NCI-H524 (cell line): ENCODE measurements at places on chromosomes 7 and 10.

DNA sequence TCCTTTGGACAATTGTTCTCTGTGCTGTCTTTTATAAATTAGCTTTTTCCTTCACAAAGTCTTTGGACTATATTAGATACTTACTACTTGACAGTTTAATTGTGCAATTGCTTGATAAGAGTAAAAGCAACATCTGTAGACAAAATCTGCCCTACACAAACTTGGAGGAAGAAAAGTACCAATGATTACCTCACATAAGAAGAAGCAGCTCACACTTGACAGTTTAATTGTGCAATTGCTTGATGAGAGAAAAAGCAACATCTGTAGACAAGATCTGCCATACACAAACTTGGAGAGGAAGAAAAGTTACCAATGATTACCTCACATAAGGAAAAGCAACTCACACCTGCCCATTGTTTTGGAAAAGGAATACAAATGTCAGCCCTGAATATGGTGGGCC is 17.1 kb upstream of the SCIN start:
- no peak for DNase-seq

DNA sequence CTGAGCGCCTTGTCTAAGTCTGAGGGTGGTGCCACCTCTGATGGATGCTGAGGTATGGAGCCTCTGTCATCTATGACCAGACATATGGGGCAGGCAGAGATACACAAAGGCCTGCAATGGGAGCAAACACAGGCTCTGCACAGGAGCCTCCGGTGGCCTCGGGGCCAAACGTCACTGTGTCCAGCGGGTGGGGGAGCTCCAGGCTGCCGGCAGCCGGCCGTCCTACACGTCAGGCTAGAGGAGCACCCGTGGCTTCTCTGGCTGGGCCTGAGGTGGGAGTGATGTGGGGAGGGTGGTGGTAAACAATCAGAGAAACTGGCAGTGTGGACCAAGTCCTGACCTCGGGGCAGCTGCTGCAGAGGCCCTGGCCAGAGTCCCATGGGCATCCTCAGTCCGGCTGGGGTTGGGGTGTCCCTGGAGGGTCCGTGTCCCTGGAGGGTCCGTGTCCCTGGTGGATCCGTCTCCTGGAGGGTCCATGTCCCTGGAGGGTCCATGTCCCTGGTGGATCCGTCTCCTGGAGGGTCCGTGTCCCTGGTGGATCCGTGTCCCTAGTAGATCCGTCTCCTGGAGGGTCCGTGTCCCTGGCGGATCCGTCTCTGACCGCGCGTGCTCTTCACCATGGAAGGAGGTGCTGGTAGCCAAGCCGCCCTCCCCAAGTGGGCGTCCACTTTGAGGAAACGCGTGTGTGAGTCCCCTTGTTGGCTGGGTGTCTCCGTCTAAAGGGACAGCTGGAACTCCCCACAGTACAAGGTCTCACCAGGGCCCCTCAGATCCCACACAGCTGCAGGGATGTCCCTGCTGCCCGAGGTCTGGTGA is 24.2 kb upstream of the FAM20C start:
- DNase-seq, result no peak

- DNase-seq, result no peak
Measured at GRCh38 chr10:24174014-24174413, 34.9 kb upstream of the KIAA1217 start.

- no peak for DNase-seq
Measured at GRCh38 chr7:156360835-156361234, 279.7 kb upstream of the RNF32 start.

DNA sequence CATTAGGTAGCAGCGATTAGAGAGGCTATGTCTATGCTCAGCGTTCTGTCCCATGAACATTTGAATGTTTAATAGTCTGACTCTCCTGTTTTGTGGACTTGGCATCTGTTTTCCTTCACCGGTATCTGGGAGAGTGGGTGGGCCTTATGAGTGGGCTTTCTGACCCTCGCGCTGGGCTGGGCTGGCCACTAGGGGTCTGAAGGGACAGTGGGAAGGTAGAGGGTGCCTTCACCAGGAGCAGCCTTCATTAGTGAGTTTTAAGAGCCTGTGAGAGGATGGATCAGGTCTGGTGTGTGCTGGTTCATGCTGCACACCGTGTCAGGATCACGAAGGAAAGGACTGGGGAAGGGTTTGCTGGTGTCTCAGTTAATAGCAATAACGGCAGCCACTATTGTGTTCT is 33.4 kb downstream of the DCLRE1A start:
- no peak for DNase-seq
